ENCODE measurements at places on chromosomes 1 and 21.

- DNase-seq, result no peak
These were observed 1.0 kb downstream of the ZBTB48 start for GRCh38 chr1:6580593-6581409.

DNA sequence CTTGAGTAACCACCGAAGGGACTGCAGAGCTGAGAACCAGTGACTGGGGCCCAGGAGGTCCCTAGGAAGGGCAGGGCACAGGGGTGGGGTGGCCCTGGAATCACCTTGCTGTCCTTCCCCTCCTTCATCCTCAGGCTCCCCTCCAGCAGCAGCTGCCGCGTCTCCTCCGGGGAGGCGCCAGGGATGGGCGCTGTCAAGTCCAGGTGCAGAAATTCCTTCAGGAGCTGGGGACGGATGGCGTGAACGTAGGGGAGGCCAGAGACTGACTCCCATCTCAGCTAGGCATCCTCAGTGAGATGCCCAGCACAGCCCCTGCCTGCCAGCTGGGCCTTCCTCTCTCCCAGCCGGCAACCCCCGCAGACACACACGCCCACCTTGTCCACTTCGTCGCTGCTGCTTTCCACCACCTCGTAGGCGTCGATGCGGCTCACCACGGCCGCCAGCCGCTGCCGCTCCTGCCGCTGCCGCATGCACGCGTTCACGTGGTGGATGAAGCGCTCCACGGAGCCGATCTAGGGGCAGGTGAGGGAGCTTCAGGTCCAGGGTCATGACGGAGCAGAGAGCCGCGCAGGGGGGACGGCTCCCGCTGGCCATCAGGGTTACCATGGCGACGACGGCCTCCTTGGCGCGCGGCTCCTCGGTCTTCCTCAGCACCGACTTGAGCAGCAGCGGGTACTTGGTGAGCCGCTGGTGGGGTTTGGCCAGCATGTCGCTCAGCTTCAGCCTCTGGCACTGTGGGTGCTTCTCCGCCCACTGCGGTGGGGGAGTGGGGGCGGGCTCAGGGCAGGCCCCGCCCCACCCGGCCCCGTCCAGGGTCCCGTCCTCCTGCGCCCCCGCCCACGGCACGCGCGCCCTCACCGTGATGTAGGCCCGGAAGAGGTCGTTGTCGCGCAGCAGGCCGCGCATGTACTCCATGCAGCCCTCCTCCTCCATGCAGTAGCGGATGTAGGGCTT lies 4.4 kb upstream of the TNFRSF25 start:
- DNase-seq, result no peak

DNA sequence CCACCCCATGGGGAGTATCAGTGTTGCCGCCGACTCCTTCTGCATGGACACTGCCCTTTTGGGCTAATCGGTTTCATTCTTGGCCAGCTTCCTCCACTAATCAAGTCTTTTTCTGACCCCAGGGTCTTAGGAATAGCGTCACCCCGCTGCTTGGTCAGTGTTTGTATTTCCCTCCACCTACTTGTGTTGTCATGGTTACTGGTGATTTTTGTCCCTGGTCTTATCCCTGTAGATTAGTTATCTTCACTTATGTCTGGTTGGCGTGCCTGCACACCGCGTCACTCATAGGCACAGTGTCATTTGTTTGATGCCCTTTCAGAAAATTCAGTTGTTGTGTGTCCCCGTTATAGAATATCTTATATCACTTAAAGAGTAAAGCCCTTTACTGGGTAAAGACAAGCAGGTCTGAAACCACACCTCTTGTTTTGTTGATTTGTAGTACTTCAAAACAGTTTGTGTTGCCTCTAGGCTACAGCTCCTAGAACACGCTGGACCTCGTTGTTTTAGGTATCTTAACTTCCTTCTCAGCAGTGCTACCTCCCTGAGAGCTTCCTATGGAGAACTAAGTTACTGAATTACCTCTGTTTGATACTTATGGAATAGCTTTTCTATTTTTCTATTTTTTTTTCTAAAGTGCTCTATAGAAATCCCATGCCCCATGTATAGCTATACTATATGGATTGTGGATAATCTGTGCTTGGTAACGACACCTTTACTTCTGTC lies 868 bp downstream of the PPP1R12B start:
- peak; percentile 42 for DNase-seq

DNA sequence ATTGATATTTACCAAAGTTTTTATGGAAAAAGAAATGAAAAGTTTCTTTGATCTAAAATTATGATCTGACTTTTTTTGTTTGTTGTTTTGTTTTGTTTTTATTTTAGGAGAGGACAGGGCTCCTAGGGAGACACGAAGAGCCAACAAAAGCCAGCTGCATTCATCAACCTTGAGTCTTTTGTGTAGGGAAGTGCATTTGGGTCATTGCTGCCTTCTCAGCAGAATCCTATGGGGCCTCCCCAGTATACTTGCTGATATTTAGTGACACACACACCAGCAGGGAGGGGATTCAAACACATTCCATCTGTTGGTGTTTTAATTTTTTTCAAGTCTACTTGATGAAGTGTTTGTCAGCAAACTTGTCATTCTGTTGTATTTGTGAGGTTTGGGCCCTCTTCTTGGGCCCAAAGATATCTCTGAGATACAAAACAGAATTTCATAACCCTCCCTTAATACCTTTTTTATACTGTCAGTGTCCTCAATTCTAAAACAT lies 203.5 kb downstream of the NTNG1 start:
- no peak for DNase-seq

DNA sequence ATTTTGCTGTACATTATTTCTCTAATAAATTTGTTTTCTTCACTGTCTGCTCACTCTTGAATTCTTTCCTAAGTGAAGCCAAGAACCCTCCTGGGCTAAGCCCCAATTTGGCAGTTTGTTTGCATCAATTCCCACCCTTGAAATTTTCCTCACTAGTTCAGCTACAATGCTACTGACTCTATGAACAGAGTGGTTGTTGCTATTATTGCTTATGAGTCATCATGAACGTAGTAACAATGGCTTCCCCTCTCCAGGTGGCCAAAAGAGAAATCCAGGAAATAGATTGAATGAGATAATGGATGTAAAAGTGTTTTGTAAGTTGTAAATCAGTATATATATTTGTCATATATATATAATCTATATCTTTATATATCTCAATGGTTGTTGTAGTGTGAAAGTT lies 193.0 kb downstream of the URB2 start:
- no peak for DNase-seq
